Cardiac muscle cell (in vitro differentiated cells and primary cell): ENCODE measurements at places on chromosomes 3 and 15.
A peak's percentile ranks its signal among the peaks of the same experiment; 100 is the strongest.

DNA sequence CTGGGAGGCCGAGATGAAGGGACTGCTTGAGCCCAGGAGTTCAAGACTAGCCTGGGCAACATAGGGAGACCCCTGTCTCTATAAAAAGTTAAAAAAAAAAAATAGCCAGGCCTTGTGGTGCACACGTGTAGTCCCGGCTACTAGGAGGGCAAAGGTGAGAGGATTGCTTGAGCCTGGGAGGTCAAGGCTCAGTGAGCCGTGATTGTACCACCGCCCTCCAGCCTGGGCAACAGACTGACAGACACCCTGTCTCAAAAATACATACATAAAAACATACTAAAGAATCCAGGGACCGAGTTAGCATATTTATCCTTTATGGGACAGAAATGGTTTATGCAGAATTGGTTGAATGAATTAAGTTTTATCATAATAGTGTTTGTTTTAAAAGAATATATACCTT is 13.7 kb downstream of the SIAH2 start:
- DNase-seq, result no peak

GRCh38 chr15:100858294-100858693 is 21.3 kb upstream of the ALDH1A3 start:
- DNase-seq, result no peak

DNA sequence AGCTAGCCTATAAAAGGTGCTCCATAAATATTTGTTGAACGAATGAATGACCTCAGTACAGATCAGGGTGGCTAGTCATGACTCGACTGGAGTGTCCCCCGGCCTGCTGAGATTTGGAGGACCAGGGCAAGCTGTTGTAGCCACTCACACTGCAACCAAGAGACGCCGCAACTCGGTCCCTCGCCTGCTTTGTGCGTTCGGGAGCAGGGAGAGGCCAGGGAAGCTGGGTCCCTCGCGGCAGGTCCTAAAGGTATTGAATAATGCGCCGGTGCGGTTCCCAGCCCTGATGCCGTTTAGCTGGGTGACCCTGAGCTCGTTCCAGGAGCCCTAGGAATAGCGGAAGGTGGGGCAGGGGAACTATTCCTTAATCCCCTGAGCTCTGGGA is 1.8 kb downstream of the IGDCC4 start:
- no peak for DNase-seq

- DNase-seq, result no peak
Observed at GRCh38 chr15:51558411-51558810, 64.2 kb downstream of the DMXL2 start.

GRCh38 chr15:80893777-80894176 is 95.8 kb downstream of the MESD start:
- no peak for DNase-seq

- DNase-seq, result peak; percentile 49
Observed at GRCh38 chr3:63067999-63068645, 192.9 kb upstream of the CADPS start.

GRCh38 chr15:38860253-38860652 is 295.6 kb upstream of the RASGRP1 start:
- no peak for DNase-seq

DNA sequence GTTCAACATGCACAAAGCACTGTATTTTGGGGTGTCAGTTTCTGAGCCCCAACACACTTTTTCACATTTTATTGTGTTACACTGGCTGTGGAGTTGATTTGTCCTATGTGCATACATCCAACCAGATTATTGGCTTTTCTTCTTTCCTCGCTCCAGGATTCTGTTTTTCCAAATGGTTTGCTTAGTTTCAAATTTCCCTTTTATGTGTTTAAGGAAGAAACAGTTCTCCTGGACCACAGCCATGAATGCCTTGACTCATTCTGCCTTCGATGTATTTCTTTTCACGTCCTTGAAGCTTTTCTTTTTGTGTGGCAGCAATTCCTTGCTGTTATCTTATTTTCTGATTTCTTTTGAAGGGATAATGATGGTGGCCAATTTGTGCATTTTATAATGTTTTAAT is 53.8 kb downstream of the CACNA2D3 start:
- no peak for DNase-seq

DNA sequence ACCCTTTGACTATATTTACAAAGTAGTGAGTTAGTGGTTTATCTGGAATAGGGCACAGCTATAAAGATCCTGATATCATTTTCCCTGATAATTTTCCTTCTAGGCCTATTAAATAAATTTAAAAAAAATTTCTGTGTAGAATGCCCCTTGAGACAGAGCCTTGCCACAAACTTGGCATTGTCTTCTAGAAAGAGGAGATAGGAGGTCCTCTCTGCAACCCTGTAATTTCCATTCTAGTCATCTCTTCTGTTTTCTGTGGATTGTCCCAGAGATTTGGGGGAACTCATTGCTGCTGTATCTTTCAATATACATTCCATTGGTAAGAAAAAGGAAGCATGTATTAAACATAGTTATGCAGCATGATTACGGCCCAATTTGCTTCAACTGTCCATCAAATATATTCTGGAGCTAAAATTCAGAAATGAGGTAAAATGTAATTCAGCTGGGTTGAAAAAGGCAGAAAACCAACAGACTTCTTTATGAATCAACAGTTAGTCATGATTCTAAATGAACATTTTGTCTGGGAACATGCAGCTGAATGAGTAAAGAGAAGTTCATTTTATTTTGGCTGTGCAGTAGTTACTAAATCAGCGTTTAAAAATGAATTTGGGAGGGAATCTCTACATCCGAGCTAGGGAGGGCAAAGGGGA is 401.1 kb downstream of the NAALADL2 start:
- no peak for DNase-seq

- DNase-seq, result peak; percentile 77
Observed at GRCh38 chr3:185280572-185281365, 26.9 kb upstream of the EHHADH start.

DNA sequence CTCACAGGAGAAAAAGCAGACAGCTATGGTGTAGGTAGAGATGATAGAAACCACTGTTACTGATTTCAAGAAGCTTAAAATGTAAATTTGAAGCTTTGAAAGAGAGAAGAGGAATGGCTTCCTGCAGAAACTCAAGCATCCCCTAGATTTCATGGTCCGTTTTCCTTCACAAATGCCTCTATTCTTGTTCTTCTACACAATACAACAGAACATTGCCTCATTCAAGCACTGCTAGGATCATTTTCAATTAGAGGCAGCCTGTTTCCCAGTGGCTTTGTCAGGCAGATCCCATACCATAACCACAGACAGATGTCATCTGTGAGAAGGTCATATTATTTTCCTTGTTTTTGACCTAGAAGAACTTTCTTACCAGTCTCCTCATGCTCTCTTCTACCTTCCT is 77.9 kb upstream of the SPRED1 start:
- no peak for DNase-seq

DNA sequence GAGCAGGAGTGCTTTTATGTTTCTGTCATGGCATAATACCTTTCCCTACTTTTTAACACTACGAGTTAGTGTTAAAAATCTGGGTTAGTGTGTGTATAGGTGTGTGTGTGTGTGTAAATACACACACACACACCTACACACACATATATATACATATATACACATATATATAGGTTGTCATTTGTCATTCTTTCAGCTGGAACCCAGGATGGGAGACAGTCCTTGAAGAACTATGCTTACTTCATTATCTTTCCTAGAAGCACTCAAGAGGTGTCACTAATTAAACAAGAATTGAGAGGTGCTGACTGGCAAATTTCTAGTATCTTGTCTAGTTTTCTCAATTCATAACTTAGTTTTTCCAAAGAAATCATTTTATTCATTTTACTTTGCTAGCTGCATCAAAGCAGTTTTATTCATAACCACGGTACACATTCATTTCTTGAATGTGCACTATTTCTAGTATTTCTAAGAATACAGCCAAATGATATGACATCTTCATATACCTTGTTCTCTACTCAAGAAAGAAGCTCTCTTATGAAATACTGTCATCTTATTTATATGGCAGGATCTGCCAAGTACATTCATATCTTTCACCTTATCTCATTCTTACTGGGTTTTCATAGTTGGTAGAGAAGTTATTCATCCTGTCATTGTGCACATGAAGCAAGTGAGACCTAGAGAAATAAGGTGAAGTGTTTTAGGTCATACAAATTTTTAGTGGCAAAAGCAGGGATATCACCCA is 46.6 kb downstream of the ISL2 start:
- no peak for DNase-seq

DNA sequence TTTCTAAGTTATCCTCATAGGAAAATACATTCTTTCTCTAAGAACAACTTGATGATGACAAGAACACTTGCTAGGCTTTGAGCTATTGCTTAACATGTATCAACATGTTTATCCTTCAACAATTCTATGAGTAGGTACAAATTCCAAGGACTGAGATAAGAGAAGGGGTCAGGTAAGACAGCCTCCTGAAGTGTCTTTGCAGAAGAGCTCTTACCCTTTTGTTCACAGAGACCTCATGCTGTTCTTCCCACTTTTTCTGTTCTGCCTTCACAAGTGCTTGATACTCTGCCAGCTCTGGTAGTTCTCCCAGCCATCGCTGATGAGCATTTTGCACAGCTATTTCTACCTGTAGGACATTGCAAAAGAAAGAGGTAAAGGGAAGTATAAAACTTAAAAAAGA is 50.9 kb downstream of the CEP152 start:
- no peak for DNase-seq

DNA sequence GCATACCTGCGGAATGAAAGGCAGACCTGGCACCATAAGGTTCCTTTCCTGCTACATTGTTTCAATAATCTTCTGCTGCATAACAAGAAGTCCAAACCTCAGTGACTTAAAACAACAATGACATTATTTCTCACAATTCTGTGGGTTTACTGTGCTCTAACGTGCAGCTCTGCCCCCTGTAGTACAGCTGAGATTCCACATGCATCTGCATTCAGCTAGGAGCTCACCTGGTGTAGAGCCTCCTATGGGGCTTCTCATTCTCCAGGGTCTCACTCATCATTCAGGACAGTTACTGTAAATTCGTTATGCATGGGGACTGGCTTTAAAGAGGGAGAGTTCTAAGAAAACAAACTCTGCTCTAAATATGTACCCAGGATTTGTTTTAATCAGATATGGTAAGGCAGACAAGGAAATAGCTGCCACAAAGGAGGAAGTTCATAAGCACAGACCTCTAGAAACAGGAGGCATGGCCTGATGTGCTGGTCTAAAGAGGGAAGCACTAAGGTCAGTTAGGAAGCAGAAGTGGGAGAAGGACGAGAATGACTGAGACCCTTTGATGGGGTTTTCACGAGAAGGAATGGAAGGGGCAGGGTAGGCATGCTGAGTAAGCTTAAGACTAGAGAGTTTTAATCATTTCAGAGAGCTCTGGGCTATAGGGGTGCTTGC is 347.0 kb downstream of the NEK10 start:
- DNase-seq, result no peak

- no peak for DNase-seq
Observed at GRCh38 chr15:52563501-52564060, 5.2 kb downstream of the ARPP19 start.

DNA sequence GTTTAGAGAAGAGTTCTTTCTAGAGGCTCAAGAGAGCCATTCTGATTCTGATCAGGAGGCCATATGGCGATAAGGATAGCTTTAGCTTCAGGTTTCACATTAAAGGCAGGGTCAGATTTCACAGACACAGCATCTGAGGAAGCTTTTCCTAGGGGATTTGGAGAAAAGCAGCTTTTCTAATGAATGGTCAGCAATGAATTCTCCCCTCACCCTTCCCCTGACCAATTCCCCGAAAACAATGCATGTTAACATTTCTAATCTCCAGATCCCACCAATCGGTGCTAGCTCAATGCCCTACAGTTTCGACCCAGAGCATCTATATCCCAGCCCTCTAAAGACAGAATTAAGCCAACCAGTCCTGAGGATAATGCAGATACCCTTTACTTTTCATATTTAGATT is 9.8 kb downstream of the AGBL1 start:
- DNase-seq, result no peak

DNA sequence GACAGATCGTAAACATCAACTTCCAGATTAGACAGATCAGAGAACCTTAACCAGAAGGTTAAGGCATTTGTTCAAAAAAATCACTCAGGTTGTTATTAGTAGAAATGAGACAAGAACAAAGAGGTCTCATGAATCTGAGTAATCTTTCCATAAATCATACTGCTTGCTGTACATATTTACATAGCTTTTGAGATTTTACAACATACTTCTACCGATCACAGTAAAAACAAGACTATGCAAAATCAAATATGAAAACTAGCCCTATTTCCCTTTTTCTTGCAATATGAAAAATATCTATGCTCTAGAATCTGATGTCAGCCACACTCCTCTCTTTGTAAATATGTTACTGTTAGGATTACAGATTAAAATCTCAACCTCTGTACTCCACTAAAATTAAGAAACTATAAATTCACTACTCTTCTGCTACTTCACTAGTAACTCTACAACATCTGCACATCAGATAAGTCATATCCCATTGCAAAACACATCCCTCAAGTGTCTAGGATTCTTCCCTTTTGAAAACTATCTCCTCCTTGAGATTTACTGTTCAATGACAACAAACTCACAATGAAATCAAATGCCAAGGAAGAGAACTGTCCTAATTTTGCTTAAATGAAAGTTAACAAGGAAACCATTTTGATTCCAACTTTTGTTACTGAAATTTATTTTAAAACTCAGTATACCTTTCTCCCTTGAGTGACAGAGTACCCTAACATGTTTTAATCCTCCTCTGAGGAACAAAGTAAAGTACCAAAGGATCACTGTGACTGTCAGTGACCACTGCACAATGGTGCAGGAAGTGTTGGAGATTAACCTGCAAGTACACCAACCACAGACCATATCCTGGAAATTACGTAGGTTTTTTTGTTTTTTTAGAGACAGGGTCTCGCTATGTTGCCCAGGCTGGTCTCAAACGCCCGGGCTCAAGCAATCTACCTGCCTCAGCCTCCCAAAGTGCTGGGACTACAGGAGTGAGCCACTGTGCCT is 12.8 kb downstream of the DCUN1D1 start:
- no peak for DNase-seq

DNA sequence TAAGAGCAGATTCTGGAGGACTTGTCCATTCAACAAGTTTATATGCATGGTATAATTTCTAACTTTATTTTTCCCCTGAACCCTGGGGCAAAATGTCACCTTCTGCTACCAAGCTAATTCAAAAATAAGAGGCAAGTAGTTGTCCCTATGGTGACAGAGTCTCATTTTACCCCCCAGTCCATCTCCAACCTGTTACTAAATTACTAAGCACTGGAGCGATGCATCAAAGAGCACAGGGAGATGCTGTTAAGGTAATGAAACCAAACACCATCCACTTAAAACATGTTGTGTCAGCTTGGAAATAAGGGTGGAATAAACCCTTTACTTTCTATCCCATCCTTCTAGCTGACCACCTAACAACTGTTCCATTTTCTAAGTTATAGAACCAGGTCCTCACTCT is 417.4 kb upstream of the ATP11B start:
- no peak for DNase-seq

- DNase-seq, result no peak
Observed at GRCh38 chr15:49031804-49032203, 14.4 kb downstream of the SECISBP2L start.

GRCh38 chr15:69656271-69657030 is 203.8 kb downstream of the RPLP1 start:
- DNase-seq, result peak; percentile 18

DNA sequence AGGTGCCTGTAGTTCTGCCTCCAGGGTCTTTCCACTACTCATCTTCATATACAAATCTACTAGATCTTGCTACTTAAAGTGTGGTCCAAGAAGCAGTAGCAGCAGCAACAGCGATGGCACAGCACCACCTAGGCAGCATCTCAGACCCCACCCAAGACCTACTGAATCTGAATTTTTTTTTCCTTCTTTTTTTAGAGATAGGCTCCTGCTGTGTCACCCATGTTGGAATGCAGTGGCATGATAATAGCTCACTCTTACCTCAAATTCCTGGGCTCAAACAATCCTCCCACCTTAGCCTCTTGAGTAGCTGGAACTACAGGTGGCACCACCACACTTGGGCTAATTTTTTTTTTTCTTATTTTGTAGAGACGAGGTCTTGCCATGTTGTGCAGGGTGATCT is 346.7 kb upstream of the TGFBR2 start:
- no peak for DNase-seq
